ENCODE measurements at places on chromosomes 3 and 15.

GRCh38 chr3:56136514-56136913, 331.8 kb downstream of the ERC2 start:
- no peak for DNase-seq

- DNase-seq = no peak
These were observed 63.1 kb downstream of the IFT57 start for GRCh38 chr3:108159105-108159504.

DNA sequence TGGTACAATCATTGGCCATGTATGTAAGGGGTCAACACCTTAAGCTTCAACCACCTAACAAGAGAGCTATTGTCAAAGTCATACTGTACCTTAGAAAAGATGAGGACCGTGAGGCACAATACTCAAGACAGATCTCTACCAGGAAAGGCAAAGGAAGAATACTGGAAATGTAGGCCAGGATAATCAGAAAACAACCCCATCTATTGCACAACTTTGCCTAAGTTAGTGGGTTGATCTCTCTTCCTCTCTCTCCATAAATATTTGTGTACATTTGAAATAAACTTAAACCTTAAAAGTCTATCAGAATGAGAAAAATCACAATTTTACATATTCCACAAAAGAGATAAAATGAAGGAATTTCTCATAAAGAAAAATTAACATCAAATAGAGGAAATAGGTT, 556.9 kb downstream of the MECOM start:
- no peak for DNase-seq

DNA sequence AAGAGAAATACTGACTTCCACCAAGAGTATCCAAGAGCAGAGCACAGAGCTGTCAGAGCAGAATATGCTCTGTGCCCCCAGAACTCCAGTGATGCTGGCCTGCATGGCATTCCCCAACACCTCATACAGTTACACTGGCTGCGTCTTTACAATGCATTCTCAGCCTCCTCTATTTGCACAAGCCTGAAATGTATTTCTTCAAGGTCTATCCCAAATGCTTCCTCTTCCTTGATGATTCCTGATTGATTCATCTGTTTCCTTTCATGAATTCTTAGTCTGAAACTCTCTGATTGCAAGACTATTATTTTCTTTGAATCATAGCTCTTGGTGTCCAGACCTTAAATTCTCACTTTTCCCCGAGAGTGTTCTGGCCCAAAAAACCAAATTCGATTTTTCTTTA, 664.7 kb downstream of the MECOM start:
- DNase-seq = no peak

DNA sequence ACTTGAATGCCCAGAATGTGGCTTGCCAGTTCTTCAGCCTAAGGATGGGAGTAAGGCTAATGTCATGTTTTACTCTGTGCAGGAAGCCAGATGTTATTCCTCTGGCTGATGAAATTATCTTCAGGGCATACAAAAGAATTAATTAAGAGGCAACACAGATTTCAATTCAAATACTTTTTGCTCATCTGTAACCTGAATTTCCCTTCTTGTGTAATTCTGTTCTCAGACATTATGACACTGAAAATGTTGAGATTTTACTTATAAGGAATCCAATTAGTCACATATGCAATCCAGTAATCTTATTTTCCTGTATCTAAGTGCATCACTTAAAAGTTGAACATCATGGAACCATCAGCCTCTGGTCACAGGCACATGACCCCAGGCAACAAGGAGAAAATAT, 136.5 kb downstream of the CPNE4 start:
- DNase-seq = no peak

- DNase-seq = no peak
These were observed 57.9 kb upstream of the DPH6 start for GRCh38 chr15:35603856-35604255.

DNA sequence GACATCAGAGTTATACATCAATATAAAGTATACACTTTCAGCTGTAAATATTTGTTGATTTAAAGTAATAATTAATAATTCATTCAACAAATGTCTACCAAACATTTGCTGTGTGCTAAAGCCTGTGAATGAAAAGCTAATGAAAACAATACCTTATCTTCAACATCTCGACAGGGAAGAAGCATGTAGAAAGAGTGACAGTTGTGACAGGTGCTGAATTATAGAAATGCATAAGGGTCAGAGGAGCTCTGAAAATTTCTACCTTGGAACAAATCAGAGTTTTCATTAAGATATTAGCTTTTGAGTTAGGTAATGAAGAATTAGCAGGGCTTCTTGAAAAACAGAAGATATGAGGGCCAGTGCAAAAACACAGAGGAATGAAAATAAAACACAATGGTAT, 739.2 kb downstream of the VGLL3 start:
- no peak for DNase-seq

- no peak for DNase-seq
These were observed 681.4 kb downstream of the MCTP2 start for GRCh38 chr15:94912760-94913159.

DNA sequence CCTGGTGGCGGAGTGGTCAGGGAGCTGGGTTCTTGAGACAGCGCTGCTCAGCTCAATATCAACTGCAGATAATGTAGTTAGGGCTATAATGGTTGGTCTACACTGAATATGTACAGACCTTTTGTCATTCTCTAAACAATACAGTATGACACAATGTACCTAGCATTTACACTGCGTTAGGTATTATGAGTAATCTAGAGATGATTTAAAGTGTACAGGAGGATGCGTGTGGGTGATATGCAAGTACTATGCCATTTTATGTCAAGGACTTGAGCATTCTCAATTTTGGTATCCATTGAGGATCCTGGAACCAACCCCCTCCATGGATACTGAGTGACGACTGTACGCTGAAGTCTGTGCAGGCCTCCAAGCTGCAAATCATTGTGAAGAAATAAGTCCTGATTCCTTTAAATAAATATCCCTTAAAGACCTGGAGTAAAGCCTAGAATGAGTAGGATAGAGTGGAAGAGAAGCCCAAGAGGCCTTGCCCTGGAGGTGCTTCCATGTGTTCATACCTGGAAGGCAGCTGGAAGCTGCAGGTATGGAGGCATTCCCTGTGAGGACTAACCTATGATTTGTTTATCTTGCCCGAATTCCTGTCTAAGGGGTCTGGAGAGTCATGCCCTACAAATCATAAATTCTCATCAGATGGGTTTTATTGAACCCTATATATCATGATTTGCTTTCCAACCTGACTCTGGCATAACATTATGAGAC, 15.7 kb upstream of the RTP1 start:
- DNase-seq = no peak

DNA sequence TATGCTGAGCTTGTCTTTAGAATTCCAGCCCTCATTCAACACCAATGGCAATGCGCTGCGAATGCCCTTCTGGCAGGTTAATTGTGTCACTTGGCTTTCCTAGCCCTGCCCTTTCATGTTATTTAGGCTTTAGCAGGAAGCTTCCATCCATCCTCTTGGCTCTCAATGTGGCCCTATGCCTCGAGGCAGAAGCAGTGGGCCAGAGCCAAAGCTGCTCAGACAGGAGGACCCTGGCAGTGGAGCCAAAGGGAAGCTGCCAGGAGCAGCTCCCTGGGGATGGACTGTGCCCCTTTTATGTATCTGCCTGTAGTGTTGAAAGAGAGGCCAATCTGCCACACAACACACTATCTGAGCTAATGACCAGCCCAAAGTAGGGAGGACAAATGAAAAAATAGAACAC, 376.4 kb downstream of the CTNNB1 start:
- no peak for DNase-seq

DNA sequence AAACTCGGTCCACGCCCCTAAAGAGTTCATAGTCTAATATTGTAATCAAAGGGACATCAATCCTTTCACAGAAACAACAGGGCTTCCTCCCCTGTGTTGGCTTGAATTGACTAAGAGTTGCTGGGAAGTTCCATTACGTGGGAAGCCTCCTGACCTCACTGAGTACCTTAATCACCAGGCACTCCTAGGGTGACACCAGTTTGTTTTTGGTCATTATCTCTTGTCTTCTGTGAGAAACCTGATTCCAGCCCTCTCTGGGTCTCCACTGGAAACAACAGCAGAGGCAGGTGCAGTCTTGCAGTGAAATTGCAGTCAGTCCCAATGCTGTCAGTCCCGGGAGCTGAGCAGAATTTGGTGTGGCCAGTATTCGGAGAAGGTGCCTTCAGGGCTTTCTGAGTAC, 55.4 kb downstream of the BOC start:
- no peak for DNase-seq

DNA sequence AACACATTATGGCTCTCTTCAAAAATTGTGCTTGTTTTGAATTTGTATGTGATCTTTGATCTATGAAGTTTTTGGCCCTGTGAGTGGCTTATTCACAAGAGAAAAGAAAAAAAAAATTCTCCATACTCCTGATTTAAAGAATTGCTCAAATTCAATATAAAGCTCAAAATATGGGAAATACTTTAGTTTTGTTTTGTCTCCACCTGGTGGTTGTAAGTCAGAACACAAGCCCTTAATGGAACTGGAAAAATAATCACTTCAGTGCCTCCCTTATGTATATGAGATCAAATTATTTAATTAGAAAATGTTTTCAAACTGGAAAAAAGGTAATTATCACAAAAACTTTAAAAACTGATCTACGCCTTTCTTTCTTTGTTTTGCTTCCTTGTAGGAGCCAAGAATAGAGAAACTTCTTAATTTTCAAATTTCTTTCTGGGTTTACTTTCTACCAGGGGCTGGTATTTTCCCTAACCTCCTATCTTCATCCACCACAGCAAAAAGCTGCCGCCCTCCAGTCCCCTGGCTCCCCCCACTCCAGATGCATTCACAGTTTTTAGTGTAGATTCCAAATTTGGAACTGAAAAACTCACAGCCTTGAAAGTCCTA, 50.6 kb downstream of the SERP1 start:
- peak; percentile 16 for DNase-seq

GRCh38 chr15:69400850-69401249, 13.3 kb upstream of the KIF23 start:
- DNase-seq = no peak

DNA sequence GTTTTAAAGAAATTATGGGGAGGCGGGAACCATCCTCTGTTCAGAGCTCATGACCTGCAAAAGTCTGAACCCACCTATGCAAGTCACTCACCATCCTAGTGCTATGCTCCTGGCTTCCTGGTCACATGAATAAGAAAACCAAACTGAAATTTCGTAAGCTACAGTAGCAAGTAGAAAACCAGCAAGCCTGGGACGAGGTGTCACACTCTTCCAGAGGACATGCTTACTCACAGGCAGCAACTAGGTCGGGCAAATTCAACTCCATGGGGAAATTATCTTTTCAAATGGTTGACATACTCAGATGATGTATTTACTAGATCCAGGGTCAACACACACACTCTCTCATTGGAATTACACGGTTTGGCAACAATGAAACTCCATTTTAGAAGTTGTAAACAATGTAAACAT, 31.3 kb downstream of the LDHAL6B start:
- no peak for DNase-seq

- DNase-seq = no peak
These were observed 119.8 kb downstream of the TNIK start for GRCh38 chr3:171340434-171340833.

GRCh38 chr3:36957862-36958686, 13.2 kb upstream of the TRANK1 start:
- DNase-seq = no peak

DNA sequence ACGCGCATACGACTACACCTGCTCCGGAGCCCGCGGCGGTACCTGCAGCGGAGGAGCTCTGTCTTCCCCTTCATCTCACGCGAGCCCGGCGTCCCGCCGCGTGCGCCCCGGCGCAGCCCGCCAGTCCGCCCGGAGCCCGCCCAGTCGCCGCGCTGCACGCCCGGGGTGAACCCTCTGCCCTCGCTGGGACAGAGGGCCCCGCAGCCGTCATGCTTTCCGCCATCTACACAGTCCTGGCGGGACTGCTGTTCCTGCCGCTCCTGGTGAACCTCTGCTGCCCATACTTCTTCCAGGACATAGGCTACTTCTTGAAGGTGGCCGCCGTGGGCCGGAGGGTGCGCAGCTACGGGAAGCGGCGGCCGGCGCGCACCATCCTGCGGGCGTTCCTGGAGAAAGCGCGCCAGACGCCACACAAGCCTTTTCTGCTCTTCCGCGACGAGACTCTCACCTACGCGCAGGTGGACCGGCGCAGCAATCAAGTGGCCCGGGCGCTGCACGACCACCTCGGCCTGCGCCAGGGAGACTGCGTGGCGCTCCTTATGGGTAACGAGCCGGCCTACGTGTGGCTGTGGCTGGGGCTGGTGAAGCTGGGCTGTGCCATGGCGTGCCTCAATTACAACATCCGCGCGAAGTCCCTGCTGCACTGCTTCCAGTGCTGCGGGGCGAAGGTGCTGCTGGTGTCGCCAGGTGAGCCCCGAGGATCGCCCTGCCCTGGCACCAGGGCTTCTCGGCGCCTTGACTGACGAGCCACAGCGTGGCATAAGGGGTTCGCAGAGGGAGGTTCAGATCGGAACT, 420 bp downstream of the SLC27A2 start:
- DNase-seq = peak; percentile 14

- no peak for DNase-seq
These were observed 82.7 kb upstream of the SLC6A6 start for GRCh38 chr3:14319654-14320182.

GRCh38 chr3:77699125-77699691, 659.3 kb downstream of the ROBO2 start:
- DNase-seq = no peak

DNA sequence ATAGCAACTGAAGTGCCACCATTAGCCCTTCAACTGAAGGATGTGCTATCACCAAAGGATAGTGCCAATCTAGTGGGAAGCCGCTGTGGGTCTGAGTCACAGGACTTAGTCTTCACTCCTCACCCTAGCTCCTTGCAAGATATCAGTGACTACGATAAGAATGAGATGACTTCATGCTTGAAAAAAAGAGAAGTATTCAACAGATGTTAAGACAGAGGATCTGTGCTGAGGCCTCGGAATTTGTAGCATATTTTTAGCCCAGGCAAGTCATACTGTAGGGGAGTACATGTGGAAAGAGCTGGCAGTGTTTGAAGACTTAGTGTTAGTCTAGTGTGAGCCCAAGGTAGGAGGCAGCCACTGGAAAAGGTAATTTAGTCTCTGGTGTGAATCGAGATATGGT, 270.7 kb upstream of the LRTM1 start:
- DNase-seq = no peak

GRCh38 chr3:99559196-99559595, 79.2 kb upstream of the COL8A1 start:
- DNase-seq = no peak

DNA sequence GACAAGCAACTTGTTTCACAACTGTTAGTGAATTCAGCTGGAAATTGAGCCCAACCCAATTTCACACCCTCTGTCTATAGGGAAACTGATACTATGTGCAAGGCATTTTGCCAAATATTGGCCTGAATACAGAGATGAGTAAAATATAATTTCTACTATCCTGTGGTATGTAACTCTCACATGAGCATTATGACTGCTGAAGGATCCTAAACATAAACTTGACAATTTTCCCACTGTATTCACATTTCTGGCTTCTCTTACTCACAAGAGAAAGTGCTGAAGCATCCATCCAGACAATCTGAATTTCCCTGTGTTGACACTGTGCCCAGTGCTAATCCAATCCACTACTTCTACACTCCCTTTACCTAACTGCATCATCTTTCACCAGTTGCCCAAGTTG, 28.4 kb downstream of the SERPINI2 start:
- no peak for DNase-seq

DNA sequence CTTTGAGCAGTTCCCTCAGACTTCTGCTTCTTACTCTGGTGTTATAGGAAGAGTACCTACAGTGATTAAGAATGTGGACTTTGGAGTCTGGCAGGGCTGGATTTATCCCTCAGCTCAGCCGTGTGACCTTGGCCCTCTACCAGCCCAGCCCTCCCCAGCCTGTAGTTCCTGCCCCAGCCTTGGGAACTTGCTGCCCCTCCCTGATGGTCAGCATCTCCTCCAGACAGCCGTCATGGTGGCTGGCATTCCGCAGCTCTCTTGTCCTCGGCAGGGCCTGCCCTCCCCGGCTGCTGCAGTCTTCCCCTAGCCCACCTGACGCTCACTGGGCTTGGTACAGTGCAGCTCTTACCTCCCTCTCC, 21.9 kb upstream of the CPNE9 start:
- DNase-seq = no peak
